Stimulated activated CD8-positive, alpha-beta memory T cell treated with anti-CD3 and anti-CD28 coated beads, Interleukin-15, amount 100 ng/mL, for 1 hour (primary cell): ENCODE measurements at places on chromosomes 2 and 18.
A peak's percentile ranks its signal among the peaks of the same experiment; 100 is the strongest.

DNA sequence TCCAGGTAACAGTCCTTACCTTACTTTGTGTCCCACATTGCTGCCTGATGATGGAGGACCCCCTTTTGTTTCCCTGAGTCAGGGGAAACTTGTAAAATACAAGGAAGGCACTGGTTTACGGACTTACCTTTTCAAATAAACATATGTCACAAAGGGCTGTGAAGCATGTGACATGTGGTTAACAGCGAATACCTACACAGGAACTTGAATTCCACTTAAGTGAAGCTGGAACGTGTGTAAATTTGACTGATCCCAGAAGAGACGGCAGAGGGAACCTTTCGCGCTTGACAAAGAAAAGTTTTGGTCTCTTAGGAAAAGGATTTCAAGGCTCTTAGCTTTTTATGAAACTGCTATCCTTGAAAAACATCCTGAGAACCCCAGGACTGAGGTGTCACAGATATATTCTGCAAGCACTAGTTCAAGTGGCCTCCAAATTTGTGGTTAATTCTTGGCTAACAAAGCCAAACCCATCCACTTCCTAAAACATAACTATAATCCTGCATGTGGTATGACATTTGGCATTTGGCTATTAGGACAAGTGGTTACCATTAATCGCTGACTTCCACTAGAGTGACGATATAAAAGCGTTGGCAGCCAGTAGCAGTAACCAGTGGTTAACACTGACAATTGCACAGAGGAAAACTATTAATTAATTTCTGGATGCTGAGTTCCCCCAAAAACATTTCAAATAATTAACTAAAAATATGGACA lies 55.6 kb downstream of the ITGB6 start:
- DNase-seq, result no peak

DNA sequence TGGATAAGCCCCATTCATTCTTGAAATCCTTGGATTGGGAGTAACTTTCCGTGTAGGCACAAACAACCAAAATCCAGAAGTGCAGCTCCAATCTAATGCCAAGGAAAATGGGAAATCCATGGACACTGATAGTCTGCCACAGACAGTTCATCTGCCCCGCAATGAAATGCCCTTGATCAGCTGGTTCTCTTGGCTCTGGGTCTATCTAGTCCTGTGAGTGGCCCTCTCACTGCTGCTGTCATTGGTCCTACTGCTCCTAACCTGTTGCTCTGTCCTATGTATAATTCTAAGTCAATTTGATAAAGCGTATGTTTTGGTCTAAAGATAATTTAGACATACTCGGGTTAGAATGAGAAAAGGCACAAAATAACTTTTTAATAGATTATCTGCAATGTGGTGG lies 13.7 kb upstream of the TMEM182 start:
- no peak for DNase-seq

- no peak for DNase-seq
Observed at GRCh38 chr18:21303445-21303844, 61.4 kb downstream of the GREB1L start.

DNA sequence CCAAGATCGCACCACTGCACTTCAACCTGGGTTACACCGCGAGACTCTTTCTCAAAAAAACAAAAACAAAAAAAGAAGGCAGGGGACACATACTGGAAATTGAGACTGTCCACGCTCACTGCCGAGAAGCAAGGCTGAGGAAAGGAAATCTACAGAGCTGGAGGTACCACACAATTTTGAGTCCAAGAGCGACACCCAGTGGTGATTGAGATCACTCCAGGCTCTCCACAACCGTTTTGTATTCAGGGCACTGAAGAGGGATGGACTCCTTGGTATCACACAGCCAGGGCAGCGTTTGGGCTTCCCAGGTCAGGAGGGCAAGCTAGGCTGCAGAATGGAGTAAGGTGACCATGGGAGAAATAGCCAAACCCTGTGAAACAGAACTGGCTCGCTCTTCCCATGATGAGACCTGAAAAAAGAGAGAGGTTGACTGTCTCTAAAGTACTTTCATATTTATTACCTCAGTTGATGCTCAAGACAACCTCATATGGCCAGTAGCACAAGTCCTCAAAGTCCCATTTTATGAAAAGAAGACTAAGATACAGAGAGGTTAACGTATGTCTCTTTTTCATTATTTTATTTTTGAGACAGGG lies 74.5 kb upstream of the YPEL5 start:
- DNase-seq, result peak; percentile 19

DNA sequence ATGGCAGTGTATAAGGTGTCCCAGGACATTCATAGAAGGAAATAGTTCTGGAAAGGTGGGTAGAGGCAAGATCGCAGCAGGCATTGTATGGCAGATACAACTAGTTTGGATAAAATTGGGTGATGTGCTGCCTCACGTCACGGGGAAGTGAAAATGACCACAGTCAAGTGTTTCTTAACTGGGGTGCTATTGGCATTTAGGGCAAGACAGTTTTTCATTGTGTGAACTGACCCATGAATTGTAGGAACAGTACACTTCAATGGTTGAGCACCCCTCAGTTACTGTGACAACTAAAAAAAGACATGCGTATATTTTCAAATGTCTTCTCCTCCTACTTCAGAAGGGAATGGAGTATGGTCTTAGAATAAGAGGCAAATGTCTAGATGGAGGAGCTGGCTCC lies 22.3 kb upstream of the CYRIA start:
- no peak for DNase-seq

DNA sequence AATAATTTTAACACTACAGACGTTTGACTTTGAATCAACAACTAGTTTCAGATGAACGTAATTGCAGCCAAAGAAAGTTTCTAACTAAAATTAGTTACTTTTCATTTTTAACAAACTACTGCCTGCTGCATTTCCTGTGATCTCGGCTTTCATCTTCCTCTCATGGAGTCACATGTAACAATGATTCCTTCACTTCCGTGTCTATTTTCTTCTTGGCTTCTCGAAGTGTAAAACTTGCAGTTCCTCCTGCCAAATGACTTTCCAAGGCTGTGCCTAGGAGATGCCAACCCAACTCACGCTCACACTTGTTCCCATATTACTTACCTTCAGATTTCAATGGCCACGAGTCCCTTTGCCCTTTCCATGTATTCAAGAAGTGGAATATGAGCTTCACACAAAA lies 1406.3 kb upstream of the CELF4 start:
- no peak for DNase-seq

DNA sequence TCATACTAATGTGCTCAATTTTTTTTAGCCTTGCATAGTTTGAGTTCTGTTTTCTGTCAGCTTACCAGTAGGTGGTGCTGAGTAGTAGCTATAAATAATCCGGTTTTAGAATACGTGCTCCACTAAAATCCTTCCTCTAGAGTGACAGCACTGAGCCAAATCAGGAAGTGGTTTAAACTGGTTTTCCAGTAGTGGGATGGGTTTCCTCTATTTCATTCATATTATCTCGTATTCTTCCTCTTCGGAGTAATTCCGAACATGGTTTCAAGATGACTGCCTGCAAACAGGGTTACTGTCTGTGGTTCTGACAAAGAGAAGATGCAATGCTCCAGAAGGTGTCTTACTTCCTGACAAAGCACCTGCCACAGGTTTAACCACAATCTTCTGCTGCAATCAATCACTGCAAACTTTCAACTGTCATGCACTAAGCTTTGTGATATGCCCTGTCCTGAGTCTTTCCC lies 496.9 kb upstream of the VRK2 start:
- DNase-seq, result no peak

GRCh38 chr2:207724113-207724512 lies 12.7 kb downstream of the CCNYL1 start:
- no peak for DNase-seq

- no peak for DNase-seq
Observed at GRCh38 chr2:120224735-120225548, 1.7 kb upstream of the TMEM185B start.

- DNase-seq, result no peak
Observed at GRCh38 chr2:96427917-96428316, 77.2 kb downstream of the NEURL3 start.

DNA sequence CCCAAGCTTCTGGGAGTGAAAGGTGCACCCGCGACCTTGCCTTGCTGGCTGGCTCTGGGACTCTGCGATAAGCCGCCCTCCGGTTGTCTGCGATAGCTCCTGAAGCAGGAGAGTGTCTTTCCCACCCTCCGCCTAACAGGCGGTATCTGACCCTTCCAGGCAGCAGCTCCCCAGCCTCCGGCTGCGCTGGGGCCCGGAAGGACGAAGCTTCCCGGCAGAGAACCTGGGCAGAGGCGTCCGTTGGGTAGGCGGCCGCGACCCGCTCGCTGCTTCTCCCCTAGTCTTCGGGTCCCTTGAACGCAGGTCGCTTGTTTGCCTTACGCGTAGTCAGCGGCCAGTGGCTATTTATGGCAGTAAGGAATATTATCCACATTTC lies 446 bp upstream of the RHBDD1 start:
- DNase-seq, result no peak

DNA sequence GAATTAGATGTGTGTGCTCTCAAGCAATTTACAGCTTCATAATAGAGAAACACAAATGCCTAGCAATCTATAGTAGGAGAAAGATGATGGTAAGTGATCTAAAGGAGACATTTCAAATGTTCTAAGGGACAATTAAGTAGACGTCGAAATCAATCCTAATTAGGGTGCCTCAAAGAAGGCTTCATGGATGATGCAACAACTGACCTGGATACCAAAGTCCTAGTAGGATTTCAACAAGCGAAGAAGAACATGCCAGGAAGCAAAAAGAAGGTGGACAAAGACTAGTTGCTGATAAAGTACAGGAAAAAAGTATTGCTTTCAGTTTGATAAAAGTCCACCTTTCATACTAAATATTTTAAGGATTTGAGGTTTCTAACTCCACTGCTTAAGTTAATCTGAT lies 12.5 kb downstream of the FIGN start:
- DNase-seq, result no peak
